Foreskin fibroblast (primary cell): ENCODE measurements at places on chromosomes 7 and 10.

GRCh38 chr10:130065251-130065650, 45.4 kb downstream of the C10orf143 start:
- DNase-seq = no peak

DNA sequence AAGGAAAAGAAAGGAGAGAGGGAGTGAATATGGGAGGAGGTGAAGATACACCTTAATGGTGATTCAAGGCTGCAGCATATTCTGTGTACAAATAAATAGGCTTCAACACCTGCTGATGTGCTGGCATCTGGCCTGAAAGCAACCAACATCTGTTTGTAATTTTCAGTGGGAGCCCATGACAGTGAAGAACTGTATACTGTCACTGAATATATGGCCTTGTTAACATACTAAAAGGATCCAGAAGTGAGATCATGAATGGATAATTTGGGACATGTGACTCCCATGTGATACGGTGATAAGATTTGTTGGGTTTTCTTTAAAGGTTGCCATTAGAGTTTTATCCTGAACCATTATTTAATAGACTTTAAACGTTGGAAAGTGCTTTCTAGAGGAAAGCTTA, 459.3 kb downstream of the CNTNAP2 start:
- DNase-seq = no peak

DNA sequence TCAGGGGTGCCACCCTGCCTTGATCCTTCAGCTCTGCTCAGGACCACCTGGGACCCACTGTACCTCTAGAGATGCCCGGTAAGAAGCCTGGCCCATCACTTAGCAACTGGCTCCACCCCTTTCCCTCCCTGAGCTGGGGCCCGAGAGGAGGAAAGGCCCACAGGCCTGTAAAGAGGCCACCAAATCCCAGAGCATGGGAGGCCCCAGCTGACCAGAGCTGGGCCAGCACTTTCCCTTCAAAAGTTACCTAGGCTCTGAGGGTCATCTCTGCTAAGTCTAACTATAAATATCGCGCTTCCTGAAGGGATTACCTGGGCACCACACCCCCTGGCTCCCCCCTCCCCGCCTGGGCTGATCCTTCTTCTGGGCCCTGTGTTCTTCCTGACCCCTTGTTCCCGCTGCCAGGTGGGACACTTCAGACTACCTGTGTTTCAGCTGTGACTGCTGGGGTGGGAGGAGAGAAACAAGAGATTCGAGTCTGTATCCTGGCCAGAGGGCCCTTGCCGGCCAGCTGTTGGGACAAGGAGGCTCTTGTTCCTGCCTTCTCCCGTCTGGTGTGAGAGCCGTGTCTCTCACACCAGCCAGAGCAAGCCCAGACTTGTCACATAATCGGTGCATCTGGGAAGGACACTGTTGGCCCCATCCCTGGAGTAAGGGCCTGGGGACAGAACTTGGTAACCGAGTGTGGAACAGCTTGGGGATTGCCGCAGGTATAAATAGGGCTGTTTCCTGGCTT, 22.8 kb upstream of the ANKRD2 start:
- DNase-seq = peak; percentile 69

GRCh38 chr7:8411103-8411502, 22.3 kb upstream of the NXPH1 start:
- no peak for DNase-seq

DNA sequence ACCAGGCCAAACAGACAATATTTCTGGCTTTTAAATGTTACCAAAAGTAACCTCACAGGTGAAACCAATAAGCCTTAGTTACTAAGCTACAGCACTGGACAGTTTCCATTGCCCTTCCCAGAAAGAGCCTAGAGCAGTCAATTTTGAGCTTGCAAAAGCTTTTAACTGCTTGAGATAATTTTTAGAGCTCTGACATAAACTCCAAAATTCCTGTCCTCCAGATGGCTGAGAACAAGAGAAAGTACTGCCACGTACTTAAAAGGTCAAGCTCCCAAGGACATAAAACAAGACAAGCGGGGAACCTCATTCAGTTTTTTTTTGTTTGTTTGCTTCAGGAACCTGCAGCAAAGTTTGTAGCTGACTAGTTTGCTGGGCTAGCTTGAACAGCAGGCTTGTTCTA, 54.1 kb downstream of the BBS9 start:
- DNase-seq = no peak

GRCh38 chr10:123998197-123999141, 94.9 kb downstream of the CHST15 start:
- DNase-seq = no peak

- DNase-seq = no peak
Measured at GRCh38 chr7:87356448-87356847, 11.0 kb downstream of the CROT start.

- DNase-seq = peak; percentile 76
Measured at GRCh38 chr10:58661336-58661735, 148.7 kb downstream of the BICC1 start.

DNA sequence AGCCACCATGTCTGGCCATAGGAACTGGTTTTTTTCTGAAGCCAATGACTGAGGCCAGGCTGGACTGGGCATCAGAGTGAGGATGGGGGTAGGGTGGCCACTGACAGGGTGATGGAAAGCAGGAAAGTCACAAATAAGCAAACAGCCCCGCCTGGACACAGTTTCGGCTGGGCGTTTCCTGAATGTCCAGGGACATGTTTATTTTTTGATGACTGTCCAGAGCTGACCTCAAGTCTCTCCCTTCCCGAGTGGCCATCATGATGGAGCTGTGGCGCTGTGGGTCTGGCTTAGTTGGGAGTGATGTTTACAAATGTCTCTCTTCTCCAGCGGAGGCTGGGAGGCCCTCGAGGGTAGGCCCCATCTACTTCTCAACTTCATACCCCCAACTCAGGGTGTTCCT, 37.1 kb upstream of the COMTD1 start:
- peak; percentile 11 for DNase-seq

- DNase-seq = peak; percentile 81
Measured at GRCh38 chr10:109914966-109915365, 8.3 kb downstream of the XPNPEP1 start.

GRCh38 chr7:107145067-107145838, 23.6 kb upstream of the HBP1 start:
- DNase-seq = no peak

DNA sequence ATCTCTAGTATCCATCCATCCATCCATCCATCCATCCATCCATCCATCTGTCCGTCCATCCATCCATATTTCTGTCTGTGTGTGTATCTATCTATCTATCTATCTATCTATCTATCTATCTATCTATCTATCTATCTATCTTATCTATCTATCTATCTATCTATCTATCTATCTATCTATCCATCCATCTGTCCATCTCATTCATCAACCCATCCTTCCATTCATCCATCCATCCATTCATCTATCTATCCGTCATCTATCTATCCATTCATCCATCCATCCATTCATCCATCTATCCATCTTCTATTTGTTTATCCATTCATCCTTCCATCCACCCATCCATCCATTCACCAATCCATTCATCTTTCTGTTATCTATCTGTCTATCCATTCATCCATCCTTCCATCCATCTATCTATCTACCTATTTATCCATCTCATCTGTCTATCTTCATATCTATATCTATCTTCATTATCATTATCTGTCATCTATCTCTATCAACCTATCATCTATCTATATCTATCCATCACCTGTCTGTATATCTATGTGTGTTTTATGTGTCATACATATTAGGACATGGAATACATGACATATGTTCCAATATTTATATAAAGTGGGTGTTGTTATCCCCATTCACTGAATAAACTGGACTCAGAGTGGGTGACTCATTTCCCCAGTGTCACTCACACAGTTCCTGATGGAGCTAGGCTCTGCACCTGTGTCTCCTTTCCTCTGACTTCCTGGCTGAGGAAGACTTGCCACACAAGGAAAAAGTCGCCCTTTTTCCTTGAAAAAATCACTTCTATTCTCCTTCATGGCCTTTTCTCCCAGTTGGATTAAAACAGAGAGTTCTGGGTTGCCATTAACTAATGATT, 200.1 kb downstream of the CCDC3 start:
- DNase-seq = no peak

- DNase-seq = no peak
Measured at GRCh38 chr10:96049340-96049739, 6.0 kb downstream of the CCNJ start.

- peak; percentile 50 for DNase-seq
Measured at GRCh38 chr10:113993489-113993991, 50.1 kb upstream of the ADRB1 start.

DNA sequence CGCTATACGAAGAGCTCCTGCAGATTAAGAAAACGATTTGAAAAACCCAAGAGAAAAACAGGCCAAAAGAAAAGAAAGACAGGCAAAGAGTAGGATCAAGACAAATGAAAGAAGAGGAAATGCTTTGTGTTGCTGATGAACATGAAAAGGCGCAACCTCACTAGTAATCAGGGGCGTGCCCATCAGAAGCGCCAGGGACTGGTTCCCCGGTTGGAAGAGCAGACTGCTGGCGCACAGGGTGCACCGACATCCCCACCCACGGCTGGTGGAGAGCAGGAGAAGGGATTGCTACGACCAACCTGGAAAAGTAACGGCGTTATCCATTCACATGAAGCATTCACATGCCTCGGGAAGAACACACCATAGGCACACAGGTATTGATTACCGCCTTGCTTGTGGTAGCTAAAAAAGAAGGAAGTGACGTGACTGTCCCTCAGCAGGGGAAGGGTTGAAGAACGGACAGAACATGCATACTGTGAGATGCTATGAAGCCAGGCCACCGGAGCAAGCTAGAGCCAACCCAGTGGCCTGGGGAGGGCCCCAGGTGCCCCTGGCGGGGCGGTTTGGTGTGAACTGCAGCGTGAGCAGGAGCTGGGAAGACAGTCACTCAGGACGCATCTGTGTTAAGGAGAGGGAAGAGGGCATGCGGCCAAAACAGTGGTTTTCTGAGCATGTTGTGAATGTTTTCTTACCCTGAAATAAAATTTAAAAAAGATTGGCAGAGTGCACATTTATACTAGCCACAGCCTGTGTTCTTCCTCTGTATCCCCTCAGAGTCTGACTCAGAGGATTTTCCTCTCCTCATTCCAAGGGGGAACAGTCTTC, 18.3 kb downstream of the AGAP3 start:
- DNase-seq = peak; percentile 73

DNA sequence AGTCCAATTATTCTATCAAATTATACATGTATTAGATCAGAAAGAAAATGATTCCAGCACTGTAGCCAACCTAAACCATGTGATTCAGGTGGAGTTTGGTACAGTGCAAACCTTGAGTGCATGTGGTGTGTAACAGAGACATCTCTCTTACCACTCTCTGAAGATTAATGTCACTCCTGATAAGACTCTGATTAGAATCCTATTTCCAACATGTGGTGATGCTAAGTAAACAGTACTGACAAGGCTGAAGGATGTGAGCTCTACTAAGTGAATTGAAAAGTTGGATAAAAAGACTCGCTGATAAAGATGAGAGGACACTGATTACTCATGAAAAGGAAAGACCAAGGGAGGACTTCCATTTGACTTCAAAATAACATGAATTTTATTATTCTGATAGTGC, 232.0 kb downstream of the SDK1 start:
- DNase-seq = no peak

- peak; percentile 72 for DNase-seq
Measured at GRCh38 chr7:101185258-101185839, 5.3 kb upstream of the NAT16 start.

DNA sequence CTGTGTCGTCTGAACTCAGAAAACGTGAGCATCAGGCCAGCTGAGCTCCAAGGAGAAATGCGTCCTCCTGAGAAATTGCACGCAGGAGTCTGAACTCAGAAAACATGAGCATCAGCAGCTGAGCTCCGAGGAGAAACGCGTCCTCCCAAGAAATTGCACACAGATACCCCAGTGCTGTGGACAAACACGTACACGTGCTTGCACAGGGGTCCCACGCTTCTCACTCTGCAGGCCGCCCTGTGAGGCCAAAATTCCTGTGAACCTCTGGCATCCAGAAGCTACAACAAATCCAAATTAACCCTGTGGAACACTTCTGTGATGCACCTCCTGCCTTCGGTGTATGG, 133.8 kb downstream of the WDR37 start:
- DNase-seq = no peak

DNA sequence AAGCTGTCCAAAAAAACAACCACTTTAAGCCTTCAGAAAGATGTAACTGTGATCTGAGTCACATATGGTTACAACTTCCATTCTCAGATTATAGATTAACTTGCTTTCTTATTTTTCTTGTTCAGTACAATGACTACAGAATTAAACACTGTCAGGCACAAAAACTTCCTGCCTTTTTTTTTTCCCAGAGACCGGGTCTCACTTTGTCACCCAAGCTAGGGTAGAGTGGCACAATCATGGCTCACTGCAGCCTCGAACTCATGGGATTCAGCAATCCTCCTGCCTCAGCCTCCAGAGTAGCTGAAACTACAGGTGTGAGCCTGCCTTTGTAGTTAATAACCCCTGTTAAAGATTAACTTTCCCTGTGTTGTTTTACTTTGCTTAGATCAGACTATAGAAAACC, 163.2 kb downstream of the AVL9 start:
- no peak for DNase-seq

DNA sequence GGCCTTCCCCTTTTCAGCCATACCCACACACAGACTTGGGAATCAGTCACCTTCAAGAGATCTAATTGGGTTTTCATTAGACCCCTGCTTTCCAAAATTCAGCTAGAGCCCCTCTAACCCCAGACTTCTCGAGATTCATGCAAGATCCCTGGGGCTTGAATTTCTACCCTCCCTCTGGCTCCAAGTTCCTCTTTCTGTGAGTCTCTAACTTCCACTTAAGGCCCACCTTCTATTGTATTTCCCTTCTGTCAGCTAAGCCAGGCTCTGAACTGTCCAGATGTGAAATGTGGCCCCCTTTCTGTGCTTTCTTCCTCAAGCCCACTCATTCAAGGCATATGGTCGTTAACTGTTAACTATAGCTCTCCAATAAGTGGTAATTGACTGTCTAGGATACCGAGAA, 132.2 kb downstream of the ZNF365 start:
- no peak for DNase-seq

DNA sequence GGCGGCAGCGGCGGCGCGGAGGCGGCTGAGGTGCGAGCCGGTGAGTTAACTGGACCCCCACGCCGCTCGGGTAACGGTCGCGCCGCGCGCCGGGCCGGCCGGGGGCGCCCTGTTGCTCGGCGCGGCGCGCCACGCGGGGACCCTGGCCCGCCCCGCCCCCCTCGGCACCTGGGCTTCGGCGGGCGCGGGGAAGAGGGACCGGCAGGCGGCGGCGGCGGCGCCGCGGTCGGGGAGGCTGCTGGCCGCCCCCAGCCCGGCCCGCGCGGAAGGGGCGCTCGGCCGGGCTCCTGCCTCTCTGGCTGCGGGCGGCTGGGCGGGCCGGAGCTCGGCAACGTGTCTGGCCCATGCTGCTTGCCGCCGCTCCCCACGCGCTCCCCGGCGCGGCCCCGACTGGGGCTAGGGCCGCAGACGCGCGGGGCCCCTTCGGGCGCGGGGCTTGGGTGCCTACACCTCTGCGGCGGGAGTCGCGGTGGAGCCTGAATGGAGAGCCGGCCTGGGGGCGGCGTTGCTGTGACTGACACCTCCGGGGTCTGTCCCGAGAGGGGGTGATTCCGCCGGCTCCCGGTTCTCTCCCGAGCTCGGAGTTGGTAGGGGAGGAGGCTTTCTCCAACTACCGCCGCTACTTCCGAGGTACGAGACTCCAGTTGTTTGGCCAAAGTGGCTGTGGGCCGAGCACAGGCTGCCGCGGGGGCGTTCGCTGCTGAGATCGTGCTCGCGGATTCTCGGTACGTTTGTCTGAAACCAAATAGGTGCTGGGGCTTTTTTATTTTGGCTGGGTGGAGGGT, 494 bp downstream of the PALS2 start:
- peak; percentile 43 for DNase-seq
